ENCODE measurements at places on chromosomes 7 and 10.

DNA sequence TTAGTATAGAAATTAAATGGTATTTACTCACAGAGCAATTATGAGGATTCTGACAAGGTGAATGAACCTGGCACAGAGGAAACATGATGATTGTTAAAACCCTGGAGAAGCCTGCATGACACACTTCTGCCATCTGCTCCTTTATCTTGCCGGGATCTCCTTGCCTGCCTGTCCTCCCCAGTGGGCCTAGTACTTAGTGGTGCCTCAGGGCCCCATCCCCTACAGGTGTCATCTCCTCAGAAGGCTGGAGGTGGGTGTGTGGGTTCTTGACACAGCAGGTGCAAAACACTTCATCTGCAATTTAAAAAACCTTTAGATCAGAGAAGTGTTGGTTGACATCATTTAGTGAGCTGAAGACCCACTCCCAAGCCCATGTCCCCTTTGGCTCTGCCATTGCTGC lies 261.2 kb downstream of the ADRA2A start:
- DNase-seq: no peak

DNA sequence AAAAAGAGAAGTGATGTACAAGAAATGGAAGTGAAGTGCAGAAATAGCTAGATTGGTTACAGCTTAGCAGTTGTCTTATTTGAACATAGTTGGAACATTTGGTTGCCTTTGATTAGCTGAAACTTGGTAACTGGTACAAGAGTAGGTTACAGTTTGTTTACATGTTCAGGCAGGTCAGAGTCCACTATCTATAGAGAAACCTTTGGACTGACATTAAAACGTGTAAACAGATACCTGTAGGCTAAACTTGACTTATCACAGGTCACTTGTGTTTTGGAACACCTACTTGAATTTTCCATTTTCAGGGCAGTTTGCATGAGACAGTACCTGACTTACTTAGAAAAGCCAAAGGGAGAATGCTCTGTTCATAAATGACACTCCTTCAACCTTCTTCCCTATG lies 28.5 kb upstream of the CYP2C8 start:
- DNase-seq: no peak

- no peak for DNase-seq
Measured at GRCh38 chr10:26555719-26556368, 117.7 kb downstream of the APBB1IP start.

DNA sequence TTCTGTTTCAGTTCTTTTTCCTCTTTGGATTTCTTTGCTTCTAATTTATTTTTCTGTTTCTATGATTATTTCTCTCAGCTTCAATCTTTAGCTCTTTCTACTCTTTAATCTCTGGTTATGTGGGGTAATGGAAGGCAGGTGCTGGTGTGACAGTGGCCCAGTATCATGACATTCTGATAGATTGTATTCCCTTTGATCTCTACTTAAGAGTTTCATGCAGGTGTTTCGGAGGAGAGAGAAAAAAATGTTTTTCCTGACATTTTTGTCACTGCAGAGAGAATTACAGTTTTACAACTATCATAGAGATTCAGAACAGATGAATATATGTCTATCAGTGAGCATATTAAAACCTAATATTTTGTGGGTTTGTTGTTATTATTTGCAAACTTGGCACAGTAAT lies 524.9 kb downstream of the CNTNAP2 start:
- DNase-seq: no peak

DNA sequence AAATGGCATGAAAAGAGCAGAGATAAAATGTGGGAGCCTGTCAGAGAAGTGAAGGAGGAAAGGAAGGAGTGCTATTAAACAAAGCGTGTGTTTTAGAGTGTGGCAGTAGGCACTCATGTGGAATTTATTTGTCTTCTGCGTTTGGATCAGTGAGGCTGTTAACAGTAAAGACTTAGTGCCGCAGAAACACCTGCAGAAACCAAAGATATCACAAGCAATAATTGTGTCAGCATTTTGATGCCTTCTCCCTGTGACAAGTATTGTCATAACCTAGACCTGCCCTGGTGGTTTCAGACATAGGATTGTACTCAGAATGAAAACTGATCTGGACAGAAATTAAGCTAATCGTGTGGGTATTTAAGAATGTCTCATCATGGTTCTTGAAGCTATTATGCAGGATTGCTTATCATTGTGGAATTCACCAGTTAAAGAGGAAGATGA lies 191.0 kb downstream of the CAMK1D start:
- no peak for DNase-seq

GRCh38 chr10:55144001-55144400 lies 343.0 kb upstream of the PCDH15 start:
- no peak for DNase-seq

- DNase-seq: no peak
Measured at GRCh38 chr10:7406712-7407333, 4.0 kb downstream of the SFMBT2 start.

GRCh38 chr10:20874261-20874660 lies 22.9 kb downstream of the NEBL start:
- DNase-seq: no peak

GRCh38 chr7:26398427-26398755 lies 106.7 kb downstream of the SNX10 start:
- peak; percentile 67 for DNase-seq

DNA sequence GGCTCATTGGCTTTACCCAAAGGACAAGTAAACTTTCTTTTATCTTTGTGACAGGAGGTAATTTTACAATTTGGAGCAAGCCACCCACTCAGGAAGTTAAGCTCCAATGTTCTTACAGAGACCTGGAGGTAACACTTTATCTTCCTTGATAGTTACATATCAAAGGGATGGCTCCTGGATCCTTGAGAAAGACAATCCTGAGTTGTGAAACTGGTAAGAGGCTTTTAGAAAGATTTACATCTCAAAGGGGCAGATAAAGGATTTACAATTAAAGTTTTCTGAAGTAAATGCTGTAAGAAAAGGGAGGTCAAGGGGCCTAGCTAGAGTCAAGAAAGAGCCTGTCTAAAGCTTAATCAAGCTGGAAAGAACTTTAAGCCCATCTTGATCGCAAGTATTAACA lies 124.4 kb upstream of the ZNF804B start:
- DNase-seq: no peak

DNA sequence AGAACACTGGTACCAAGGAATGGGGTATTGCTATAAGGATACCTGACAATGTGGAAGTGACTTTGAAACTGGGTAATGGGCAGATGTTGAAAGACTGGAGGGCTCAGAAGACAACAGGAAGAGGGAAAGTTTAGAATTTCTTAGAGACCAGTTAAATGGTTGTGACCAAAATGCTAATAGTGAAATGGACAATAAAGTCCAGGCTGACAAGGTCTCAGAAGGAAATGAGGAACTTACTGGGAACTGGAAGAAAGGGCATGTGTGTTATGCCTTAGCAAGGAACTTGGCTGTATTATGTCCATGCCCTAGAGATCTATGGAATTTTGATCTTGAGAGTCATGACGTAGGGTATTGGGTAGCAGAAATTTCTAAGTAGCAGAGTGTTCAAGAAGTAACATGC lies 38.0 kb downstream of the FAM149B1 start:
- no peak for DNase-seq

DNA sequence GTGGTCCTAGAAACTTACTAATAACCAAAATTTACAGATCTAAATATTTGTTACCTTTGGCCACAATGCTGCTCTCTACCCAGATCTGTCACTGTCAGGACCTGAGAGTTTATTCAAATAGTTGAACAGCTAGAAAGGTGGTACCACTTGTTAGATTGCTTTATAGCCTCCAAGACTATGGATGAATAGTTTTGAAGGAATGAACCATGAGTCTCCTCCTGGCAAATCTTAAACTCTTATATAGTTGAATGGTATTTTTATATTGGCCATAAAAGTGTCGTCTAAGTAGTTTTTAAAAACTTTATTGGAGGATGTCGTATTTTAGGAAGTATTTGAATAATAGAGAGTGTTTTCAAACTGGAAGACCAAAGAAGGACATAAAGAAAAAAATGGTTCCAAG lies 178.7 kb downstream of the AHR start:
- no peak for DNase-seq

DNA sequence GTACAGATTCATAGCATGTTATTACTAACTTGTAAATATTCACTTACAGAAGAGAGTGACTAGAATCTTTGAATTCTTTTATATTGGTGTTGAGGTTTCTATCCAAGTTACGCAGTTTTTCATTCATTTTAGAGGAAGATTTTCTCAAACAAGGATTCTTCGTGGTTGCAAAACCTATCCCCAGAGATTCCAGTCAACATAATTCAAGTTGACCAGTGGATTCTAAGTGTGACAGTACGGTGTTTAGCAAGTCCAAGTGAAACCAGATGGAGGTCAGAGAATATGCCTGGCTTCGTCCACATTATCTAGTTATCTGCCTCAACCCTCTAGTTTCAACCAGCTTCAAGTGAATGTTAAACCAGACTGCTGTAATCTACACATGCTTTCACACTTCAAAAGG lies 131.9 kb downstream of the SDK1 start:
- no peak for DNase-seq

- DNase-seq: no peak
Measured at GRCh38 chr7:156617215-156617614, 23.4 kb upstream of the RNF32 start.

- DNase-seq: no peak
Measured at GRCh38 chr7:150412016-150412415, 32.9 kb downstream of the ZNF775 start.

GRCh38 chr10:45008524-45009161 lies 7.9 kb downstream of the ZNF22 start:
- no peak for DNase-seq

GRCh38 chr7:136324073-136324704 lies 347.0 kb upstream of the MTPN start:
- no peak for DNase-seq

DNA sequence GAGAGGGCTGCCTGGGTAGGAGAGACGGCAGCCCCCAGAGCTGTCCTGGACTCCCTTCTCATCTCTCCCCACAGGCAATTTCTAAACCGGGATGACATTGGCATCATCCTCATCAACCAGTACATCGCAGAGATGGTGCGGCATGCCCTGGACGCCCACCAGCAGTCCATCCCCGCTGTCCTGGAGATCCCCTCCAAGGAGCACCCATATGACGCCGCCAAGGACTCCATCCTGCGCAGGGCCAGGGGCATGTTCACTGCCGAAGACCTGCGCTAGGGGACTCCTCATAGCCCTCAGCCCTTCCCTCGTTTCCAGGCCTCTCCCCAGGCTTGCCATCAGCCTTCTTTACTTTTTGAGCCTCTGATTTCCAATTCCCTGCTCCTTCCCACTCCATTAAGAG lies 2.6 kb downstream of the ATP6V1F start:
- no peak for DNase-seq

GRCh38 chr10:98414578-98414931 lies 427 bp downstream of the PYROXD2 start:
- no peak for DNase-seq

DNA sequence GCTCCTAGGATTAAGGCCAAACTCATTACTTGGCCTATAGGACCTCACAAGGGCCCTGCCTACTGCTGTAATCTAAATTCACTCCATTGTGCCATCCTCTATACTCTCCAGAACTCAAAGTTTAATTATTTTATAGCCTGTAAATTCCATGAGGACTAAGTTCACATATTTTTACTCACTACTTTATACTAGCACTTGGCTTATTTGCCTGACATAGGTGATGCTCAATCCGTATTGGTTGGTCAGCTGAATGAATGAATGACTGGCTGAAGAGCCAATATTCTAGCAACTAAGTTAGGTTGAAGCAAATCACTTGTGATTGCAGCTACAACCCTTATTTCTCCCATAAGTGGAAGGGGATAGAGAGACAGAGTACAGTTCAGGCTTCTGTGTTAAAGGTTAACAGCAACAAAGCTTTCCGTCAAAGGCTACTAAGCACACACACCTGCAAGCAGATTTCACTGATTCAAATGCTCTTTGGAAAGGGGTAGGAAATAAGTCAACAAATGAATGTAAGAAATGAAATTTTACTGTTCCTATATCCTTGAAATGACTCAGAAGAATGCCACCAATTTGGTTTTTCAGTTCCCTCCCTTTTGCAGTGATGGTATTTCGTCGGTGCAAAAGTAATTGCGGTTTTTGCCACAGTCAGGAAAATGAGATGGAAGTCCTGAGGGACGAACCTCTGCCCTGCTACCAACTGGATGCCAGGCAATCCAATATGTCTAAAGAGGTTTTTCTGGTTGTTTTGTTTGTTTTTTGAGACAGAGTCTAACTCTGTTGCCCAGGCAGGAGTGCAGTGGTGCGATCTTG lies 120.7 kb downstream of the COL28A1 start:
- no peak for DNase-seq

DNA sequence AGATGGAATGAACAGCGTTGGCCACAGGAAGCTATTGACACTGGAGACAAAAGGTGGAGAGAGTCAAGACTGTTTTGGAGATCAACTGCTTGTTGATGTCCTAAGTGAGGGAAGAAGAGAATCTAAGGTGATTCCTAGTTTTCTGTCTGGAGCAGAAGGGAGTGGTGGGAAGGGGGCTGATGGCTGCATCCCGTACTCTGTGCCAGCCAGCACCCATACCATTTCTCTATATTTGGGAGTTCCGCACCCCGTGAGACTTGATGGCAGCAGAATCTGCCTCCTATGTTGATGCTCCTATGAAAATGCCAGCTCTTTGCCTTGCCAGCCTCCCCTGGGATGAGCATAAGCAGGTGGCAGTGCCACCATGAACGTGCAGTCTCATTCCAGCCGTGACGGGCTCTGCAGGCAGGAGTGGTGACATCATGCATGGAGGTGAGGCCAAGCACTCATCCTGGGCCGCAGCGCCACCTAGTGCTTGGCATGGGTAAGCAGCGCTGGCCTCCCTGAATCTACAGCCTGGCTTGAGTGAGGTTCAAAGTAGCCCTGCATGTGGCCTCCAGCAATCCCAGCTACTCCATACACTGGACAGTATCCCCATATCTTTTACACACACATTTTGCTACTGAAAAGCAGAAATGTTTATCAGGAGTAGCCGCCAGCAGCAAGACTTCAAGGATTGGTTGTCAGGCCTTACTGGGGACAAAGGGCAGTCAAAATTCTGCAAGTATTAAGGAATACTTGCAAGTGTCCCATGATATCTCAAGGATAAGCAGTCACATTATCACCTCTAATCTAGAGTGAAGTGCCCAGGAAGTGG lies 43.0 kb downstream of the PODXL start:
- DNase-seq: peak; percentile 51

DNA sequence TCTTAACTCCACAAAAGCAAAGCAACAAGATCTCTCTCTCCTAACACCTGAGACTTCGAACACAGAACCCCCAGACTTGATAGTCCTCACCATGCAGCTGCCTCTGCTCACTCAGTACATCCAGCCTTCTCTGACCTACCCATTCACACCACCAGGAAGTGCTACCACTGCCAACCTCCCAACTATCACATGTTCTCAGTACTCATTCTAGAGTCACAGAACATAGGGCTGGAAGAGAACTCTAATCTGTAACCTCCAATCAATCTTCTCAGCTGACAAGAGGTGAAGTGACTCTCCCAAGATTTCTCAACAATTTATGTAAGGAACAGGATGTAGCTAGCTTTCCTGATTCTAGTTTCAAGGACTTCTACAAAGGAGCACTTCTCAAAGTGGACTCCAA lies 3.8 kb downstream of the NUDCD3 start:
- no peak for DNase-seq
